BE2C (cell line): ENCODE measurements at places on chromosomes 12 and 14.

DNA sequence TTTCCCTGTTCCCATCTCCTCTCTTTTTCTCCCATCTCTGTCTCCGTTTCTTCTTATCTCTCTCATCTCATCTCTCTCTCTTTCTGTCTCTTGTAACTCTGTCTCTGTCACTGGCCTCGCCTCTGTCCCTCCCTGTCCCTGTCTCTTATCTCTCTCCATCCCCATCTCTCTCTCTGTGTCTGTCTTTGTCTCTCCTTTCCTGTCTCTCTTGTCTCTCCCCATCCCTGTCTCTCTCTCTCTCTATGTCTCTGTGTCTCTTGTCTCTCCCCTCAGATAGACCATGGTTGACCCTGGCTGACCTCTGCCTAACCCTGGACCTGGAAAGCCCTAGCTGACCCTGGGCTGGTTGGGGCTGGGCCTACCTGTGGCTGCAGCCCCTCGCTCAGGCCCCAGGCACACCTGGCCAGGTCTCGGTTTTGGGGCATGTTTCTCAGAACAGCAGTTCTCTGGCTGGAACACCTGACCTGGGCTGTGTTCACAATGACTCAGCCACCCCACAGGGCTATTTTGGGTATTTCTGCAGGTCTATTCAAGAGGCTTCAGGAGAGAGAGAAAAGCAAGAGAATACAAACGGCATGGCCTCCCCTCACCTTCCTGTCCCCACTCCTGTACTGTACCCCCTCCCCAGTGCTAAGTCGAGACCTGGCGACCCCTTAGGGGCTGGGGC, 174.4 kb downstream of the TMEM121 start:
- DNase-seq: no peak

DNA sequence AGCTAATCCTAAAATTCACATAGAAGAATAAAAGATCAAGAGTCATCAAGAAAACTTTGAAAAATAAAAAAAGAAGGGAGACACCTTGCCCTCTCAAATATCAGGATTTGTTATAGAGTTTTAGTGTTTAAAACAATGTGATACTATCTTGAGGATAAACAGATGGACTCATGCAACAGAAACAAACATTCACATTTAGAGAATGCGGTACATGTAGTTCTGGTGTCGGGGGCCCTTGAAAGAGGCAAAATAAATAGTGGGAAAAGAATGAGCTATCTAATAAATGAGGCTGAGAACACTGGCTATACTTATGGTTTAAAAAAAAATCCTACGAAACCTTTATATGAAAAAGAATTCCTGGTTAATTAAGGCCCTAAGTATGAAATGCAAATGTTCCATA, 127.7 kb downstream of the LLPH start:
- no peak for DNase-seq

DNA sequence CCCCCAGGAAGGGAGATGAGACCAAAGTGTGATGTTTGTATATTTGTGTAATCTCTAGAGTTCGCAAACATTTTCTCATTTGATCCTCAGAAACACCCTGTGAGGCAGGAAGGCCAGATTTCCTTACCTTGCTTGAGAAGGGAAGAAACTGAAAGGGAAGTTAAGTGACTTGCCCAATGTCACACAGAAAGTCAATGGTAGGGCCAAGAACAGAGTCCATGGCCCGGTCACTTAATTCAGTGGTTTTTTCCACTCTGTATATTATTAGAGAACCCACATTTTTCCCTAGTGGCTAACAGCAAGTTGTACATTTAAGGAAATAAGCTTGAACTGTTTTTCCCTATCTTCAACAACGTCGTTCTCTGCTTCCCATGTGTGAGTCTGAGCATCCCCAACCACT, 25.6 kb upstream of the CHPT1 start:
- DNase-seq: no peak

- no peak for DNase-seq
Measured at GRCh38 chr12:128844031-128844635, 9.1 kb upstream of the GLT1D1 start.

DNA sequence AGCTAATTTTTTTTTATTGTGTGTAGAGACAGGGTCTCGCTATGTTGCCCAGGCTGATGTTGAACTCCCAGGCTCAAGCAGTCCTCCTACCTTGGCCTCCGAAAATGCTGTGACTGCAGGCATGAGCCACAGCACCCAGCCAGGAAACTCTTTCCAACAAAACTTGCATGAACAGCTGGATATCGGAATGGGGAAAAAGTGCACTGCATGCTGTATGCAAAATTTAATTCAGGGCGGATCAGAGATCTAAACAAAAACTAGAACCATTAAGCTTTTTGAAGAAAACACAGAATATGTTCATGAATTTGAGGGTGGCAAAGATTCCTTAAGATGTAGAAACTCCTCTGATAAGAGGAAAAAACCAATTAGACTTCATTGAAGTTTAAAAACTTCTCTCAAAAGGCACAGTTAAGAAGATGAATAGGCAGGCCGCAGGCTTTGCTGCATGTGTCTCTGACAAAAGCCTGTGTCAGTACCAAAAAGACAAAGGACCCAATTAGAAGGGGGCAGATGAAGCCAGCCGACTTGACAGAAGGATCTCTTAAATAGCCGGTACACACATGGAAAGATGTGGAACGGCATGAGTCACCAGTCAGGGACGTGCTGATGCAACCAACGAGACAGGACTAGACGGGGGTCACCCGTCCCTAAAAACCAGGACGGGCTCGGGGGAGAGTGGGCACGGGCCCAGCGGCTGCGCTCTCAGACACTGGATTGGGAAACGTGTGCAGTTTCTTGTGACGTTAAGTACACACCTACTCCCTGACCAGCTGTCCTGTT, 34.8 kb upstream of the MMP17 start:
- DNase-seq: no peak

- no peak for DNase-seq
Measured at GRCh38 chr14:39581474-39581873, 149.2 kb upstream of the FBXO33 start.

GRCh38 chr12:3337944-3338343, 153.1 kb upstream of the PRMT8 start:
- no peak for DNase-seq

DNA sequence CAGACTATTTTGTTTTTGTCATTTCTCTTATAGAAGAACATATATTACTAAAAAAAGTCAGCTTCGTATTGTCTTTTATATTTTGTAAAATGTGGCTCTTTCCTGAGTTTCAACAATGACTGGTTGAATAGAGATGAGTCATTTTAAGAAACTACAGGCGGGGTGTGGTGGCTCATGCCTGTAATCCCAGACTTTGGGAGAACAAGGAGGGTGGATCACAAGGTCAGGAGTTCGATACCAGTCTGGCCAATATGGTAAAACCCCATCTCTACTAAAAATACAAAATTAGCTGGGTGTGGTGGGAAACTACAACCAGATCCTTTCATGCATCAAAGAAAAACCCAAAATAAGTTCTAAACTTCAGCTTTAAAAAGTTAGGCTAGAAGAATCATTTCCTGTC, 28.8 kb downstream of the HECTD4 start:
- DNase-seq: no peak
